Right ventricle myocardium superior (tissue), 1 donor: ENCODE measurements at places on chromosomes 2 and 18.
A peak's percentile ranks its signal among the peaks of the same experiment; 100 is the strongest.

- DNase-seq: no peak
Measured at GRCh38 chr2:203900253-203900652, 32.7 kb downstream of the CTLA4 start.

DNA sequence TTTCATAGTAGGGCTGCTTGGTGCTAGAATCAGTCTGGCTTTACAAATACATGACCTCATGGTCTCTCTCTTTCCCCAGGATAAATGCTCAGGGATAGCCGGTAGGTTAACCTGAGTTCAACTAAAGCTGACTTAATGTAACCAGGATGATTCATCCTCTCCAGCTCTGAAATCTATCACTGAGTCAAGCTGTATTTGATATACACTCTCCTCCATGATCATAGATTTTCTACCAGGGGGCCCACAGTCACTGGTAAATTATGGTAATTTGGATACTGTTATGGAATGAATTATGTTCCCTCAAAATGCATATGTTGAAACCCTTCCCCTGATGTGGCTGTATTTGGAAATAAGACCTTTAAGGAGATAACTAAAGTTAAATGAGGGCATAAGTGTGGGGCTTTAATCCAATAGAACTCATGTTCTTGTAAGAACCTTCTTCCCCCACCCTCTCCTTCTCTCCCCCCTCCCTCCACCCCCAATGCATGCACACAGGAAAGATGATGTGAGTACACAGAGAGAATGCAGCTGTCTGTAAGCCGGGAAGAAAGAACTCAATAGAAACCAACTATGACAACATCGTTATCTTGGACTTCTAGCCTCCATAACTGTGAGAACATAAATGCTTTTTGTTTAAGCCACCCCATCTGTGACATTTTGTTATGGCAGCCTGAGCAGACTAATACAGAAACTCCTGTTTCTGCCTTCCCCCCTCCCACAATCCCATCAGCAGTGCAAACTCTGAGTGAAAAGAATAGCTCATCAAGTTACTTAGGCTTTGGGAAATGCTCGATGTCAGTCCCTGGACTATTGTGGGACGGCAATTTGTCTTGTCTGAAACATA lies 134.9 kb upstream of the KYNU start:
- no peak for DNase-seq

GRCh38 chr2:119723784-119724467 lies 35.8 kb upstream of the PTPN4 start:
- DNase-seq: no peak

- DNase-seq: peak; percentile 55
Measured at GRCh38 chr2:37156071-37156856, 516 bp downstream of the EIF2AK2 start.

DNA sequence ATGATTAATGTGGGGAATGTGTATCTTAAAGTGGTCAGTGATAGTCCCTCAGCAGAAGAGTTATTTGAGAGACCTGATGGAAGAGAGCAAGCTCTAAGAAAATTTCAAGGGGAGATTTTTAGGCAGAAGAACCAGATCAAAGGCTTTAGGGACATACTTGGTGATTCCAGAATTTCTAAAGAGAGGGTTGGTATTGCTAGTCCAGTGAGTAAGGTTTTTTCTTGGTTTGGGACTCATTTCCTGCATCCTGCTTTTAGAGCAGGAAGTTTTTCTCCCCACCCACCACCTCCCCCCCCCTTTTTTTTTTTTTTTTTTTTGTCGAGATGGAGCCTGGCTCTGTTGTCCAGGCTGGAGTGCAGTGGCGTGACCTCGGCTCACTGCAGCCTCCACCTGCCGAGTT lies 42.7 kb upstream of the DYSF start:
- DNase-seq: no peak

GRCh38 chr18:35547008-35547605 lies 34.4 kb upstream of the GALNT1 start:
- DNase-seq: no peak

- no peak for DNase-seq
Measured at GRCh38 chr2:118310681-118311429, 222.6 kb downstream of the INSIG2 start.

DNA sequence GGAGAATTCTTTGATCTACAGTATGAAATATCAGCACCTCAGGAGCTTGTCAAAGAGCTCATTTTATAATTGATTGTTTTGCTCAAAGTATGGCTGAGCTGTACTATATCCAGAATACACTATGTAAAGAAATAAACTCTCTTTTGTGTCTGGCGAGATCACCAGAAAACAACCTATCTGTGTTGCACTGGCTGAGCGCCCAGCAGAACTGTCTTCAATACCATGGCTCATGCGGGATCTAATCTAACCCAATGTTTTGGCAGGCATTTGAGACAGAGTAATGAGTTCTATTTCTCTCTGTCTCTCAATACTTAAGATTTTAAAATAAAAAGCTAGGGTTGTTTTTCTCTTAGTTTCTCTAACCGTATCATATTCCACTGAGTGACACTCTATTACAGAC lies 192.4 kb downstream of the L3MBTL4 start:
- no peak for DNase-seq

DNA sequence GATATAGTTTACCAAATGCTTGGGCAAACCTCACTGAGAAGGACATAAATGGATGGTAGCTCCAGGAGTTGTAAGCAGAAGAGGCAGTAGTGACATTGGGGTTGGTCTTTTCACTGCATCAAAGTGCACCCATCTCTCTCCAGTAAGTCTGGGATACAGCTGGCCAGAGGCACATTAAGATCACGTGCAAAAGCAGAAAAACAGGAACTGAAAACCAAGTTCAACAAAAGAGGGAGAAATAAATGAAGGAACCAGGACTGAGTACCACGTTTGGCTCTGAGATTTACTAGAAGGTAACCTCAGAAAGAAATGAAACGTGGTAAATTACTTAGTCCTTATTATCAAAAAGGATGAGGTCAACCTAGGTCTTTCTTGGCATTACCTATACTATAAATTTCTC lies 259.2 kb downstream of the OSR1 start:
- DNase-seq: no peak

DNA sequence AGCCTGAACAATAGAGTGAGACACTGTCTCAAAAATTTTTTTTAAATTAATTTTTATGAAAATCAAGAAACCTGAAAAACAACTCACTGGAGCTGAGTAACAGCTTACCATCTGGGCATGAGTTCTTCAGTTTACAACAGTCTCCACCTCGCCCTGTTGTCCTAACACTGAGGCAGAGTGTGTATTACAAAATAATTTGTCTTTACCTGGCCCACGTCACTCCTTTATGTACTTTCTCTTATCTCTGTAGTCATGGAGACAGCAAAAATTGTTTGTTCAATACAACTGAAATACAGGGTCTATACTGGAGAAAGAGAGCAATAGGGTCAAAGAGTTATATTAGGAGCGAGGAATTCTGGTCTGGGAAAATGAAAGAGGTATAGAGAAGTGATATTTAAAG lies 48.1 kb downstream of the CYTIP start:
- DNase-seq: no peak

- DNase-seq: no peak
Measured at GRCh38 chr2:96329874-96330273, 4.8 kb downstream of the ITPRIPL1 start.

DNA sequence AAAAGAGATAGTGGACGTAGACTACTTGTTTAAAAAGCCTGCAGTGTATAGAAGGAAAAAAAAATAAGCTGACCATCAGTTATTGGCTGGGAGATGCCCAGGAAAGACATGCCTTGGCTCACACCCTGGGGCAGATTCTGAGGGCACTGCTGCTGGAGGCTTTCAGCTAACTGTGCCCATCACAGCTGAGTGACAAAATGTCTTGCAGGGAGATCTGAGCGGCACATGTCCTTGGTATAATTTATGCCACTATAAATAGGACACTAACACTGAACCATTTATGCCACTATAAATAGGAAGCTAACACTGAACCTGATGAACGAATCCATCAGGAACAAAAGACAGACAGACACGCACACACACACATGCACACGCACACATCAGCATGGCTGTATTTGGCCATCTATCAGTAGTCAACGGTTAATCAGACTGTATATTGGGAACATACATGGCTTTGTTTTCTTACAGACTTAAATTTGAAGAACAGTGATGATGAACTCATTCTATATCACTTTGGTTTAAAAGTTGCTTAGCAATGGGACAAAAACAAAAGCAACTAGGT lies 68.2 kb upstream of the NOSTRIN start:
- peak; percentile 46 for DNase-seq

GRCh38 chr2:232976666-232977437 lies 36.2 kb downstream of the NGEF start:
- DNase-seq: no peak

DNA sequence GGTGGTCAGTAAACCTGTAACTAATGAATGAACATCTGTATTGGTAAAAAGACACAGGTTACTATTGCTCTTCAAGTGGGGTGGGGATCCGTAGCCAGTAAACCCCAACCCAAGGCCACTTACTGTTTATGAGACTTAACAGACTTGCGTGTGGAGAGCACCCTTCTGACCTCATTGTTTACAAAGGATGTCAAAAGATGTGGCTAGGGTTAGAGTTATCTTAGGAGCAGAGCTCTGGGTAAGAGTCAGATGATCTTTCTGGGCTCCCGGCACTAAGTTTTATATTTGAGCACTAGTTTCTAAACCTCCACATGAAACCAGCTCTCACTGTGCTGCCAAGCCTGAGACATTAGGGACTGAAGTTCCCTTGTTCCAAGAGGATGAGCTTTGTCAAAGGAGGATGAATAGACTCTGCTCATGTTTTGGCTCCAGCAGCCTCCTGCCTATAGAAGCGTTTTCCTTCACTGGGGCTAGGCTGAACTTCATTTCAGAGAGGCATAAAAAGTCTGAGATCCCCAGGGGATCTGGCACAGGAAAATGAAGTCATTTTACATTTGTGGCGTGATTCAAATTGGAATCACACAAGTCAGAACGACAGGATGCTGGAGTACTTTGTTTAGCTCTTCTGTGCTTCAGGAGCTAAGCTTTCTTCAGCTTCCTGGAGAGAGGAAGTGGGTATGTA lies 403.1 kb upstream of the TRIB2 start:
- DNase-seq: no peak

- no peak for DNase-seq
Measured at GRCh38 chr2:62472312-62472711, 33.7 kb downstream of the TMEM17 start.

- DNase-seq: no peak
Measured at GRCh38 chr2:171247741-171248662, 87.3 kb upstream of the TLK1 start.

- peak; percentile 95 for DNase-seq
Measured at GRCh38 chr2:73385504-73386341, at the start of gene ALMS1. Gene ALMS1 (plus strand): TSS chr2:73385836. CDS start chr2:73385869, 33 bp downstream.

GRCh38 chr2:205769879-205770278 lies 87.6 kb downstream of the NRP2 start:
- no peak for DNase-seq

DNA sequence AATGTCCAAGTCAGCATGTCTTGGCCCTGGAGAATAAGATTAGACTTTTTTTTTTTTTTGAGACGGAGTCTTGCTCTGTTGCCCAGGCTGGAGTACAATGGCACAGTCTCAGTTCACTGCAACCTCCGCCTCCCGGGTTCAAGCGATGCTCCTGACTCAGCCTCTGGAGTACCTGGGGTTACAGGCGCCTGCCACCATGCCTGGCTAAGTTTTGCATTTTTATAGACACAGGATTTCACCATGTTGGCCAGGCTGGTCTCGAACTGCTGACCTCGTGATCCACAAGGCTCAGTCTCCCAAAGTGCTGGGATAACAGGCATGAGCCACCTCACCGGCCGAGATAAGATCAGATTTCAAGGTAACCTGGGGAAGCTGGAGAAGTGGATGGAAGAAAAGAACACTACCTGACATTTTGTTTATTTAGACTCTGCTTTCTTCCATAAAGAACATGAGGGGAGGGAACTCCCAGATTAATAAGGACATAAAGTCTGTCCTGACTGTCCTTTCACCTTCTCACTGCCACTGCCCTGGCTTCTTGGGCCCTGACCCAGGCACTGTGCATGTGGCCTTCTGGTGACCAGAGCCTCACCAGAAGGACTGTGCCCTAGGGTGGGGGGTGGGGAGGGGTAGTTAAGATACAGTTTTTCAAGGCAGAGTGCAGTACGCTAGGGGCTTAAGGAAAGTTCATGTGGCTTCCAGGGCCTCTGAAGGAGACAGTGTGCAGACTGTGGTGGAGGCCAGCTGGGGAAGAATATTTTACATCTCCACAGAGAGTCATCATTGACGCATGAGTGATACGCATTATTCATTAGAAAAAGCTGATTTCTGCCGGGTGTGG lies 4.8 kb upstream of the IMPA2 start:
- no peak for DNase-seq

DNA sequence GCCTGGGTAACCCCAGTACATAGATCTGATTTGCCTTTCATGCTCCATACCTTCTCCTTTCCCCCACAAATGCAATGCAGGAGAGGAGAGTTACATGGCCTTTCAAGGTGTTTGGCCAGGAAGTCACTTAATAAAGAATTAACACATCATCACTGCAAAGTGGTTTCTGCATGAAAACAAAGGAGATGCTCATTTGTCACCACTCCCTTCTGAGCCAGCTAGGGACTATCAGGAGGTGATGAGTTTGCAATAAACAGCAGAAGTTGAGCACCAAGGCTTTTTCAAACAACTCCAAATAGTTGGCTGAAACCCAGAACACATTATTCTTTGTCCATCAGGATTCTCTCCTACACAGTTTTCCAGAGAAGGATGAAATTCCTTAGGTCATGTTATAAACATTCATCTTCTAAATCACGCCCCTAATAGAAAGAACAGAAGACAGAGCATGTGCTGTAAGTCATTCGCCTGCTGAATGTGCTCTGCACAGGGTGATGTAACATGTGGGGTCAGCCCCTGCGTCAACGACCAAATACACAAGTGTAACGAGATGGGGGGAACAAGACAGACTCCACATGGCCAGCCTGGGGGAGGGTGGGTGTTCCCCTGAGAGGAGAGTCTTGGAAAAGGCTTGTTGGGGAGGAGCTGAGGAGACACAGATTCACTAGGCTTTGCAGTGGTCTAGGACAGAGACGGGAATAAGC lies 87.3 kb upstream of the RMDN2 start:
- peak; percentile 55 for DNase-seq

- no peak for DNase-seq
Measured at GRCh38 chr18:10526561-10526949, 728 bp downstream of the NAPG start.

- DNase-seq: peak; percentile 63
Measured at GRCh38 chr2:60551240-60552077, 2.0 kb downstream of the BCL11A start.

- DNase-seq: no peak
Measured at GRCh38 chr2:78907089-78907488, 118.4 kb upstream of the REG3G start.
